ENCODE measurements at places on chromosomes 3 and 15.

GRCh38 chr3:178512647-178513046 is 23.6 kb upstream of the KCNMB2 start:
- peak; percentile 7 for DNase-seq

DNA sequence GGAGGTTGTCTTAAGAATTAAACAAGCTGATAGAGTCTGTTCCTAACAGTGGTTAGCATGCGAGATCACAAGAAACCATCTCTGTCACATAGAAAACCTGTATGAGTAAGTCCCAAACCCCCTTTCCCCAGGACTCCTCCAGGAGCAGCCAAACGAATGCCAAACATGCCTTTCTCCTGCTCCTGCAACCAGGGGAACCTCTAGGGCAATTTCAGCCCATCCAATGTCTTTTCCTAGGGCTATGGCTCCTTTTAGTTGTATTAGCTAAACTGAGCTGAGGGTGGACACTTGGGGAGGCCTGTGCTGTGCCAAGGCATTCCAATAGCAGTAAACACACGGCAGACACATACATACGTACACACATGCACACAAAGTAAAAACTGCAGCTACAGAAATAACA is 36.5 kb upstream of the TIMP4 start:
- DNase-seq, result no peak

GRCh38 chr15:63308947-63309346 is 31.5 kb downstream of the APH1B start:
- no peak for DNase-seq

GRCh38 chr3:39334205-39334604 is 4.7 kb downstream of the CCR8 start:
- no peak for DNase-seq

GRCh38 chr3:127791221-127791913 is 30.9 kb downstream of the MGLL start:
- DNase-seq, result peak; percentile 78

DNA sequence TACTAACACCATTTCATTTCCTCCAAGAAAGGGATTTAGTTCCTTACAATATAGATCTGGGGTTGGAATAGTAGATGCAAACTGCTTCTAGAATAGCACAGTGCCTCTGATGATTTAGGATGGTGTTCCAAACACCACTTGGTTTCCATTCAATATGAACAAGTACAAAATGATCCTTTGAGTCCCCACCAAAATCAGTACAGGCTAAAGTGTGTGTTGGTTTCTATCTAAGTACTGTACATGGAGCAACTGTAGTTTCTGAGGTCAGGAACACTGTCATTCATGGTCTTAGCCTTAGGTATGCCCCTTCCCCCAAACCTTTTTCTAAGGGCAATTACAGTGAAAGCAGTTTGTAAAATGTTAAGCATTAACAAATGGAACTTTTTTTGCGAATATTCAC is 162.3 kb downstream of the TNIK start:
- no peak for DNase-seq

GRCh38 chr3:171829841-171830517 is 13.2 kb upstream of the TMEM212 start:
- no peak for DNase-seq

- no peak for DNase-seq
Measured at GRCh38 chr3:14295037-14295436, 107.4 kb upstream of the SLC6A6 start.

DNA sequence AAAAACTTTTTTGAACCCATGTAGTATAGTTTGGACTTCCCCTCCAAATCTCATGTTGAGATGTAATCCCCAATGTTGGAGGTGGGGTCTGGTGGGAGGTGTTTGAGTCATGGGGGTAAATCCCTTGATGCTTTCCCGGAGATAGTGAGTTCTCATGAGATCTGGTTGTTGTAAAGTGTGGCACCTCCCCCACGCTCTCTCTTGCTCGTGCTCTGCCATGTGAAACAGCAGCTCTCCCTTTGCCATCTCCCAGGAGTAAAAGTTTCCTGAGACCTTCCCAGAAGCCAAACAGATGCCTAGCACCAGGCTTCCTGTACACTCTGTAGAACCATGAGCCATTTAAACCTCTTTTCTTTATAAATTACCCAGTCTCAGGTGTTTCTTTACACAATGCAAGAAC is 16.0 kb upstream of the RNU6-1 start:
- no peak for DNase-seq

DNA sequence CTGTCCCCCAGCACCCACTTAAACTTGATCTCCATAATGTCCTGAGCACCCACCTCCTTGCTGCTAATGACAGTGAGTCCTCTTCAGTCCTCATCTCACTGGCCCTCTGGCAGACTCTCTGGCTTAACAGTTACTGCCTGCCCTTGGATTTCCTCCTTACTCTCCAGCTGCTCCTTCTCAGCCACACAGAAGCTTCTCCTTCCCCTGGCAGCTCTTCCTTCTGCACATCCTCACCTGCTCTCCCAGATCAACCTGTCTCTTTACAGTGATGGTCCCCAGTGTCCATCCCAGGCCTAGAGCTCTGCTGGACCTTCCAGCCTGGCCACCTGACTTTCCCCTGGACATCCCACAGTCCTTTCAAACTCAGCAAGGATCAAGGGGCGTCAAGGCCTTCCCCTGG is 47.4 kb upstream of the SMAD3 start:
- no peak for DNase-seq

DNA sequence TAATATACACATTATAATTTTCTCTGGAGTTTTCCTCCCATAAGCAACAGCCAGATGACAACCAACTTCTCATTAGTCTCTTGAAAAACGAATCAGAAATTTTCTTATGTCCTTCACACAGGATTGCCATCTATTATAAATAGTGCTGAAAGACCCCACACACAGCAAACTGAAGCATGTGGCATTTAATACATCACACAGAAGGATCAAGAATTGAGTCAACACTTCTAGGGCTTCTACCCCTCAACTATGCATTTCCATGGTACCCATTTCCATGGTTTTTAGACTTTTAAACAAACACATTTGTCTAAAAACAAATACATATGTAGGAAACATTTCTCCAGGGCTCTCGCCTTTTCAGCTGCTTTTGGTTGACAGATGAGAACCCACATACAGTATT is 282.1 kb downstream of the ZBTB20 start:
- DNase-seq, result no peak

All from common myeloid progenitor, CD34-positive (primary cell).